B cell (primary cell): ENCODE measurements at places on chromosomes 6 and 20.

GRCh38 chr6:114520976-114521375 lies 178.2 kb upstream of the HS3ST5 start:
- no peak overlapping the region for H3K27ac ChIP-seq
- no peaks in the 10 kb centered on the region for H3K36me3 ChIP-seq

GRCh38 chr20:62977613-62978560 lies 25.4 kb downstream of the SLC17A9 start:
- peak; percentile 96 for DNase-seq
- H3K27me3 ChIP-seq, result peaks cover 81% of the 10 kb centered on the region
- no peak overlapping the region for H3K27ac ChIP-seq
- H3K4me3 ChIP-seq, result no peak overlapping the region
- H3K4me1 ChIP-seq, result peaks cover 63% of the 10 kb centered on the region

GRCh38 chr6:30006170-30007131 lies 54.6 kb upstream of the POLR1H start:
- no peak overlapping the region for H3K27ac ChIP-seq
- DNase-seq, result peak; percentile 53
- peaks cover 14% of the 10 kb centered on the region for H3K27me3 ChIP-seq
- H3K36me3 ChIP-seq, result no peaks in the 10 kb centered on the region
- peaks cover 20% of the 10 kb centered on the region for H3K4me1 ChIP-seq

DNA sequence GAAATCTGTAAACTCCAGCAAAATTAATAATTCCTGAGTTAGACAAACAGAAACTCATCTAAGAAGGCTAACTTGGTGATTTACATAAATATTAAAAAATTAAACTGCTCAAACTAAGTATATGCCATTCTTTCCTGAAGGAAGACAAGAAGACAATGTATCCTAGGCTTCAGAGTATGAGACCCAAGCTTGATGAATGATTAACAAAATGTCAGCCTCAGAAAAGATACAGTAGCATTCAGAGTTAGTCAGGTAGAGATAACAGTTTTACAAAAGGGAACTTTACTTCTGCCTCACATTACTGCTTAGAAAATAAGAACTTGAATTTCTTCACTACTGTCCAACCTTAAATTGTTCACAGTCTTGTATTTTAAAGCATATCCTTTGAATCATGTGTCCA lies 12.0 kb downstream of the CSNK2A1 start:
- H3K27ac ChIP-seq, result no peak overlapping the region
- no peaks in the 10 kb centered on the region for H3K27me3 ChIP-seq
- H3K4me3 ChIP-seq, result no peak overlapping the region
- H3K4me1 ChIP-seq, result peaks cover 14% of the 10 kb centered on the region
- H3K36me3 ChIP-seq, result peaks cover 15% of the 10 kb centered on the region
- DNase-seq, result no peak

DNA sequence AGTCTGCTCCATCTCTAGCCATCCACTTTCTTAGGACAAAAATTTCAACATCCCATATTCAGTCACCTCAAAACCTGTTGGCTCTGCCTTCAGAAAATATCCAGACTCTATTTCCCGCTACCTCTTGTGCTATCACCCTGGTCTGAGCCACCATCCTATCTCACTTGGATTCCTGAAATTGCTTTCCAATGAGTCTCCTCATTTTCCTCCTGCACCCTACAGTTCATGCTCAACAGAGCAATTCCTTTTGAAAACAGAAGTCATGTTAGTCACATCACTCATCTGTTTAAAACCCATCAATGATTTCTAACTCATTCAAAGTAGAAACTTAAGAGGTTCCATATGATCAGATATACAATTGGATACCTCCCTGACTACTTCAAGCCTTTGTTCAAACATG lies 229.9 kb downstream of the ADGRG6 start:
- H3K27ac ChIP-seq, result no peak overlapping the region
- H3K27me3 ChIP-seq, result no peaks in the 10 kb centered on the region
- no peaks in the 10 kb centered on the region for H3K4me1 ChIP-seq
- no peak for DNase-seq
- no peaks in the 10 kb centered on the region for H3K36me3 ChIP-seq
